ENCODE measurements at places on chromosomes 5 and 9. TPM values are rescaled to one million over a fixed set of nuclear protein-coding genes. Genes with fewer than 3 reads are reported as not detected.

The FOXD4L3 gene
- not detected for polyA plus RNA-seq

The IL11RA gene
- polyA plus RNA-seq: 4.0 TPM

The FAM221B gene
- 0.09 TPM for polyA plus RNA-seq

The SEC16A gene
- 35.7 TPM for polyA plus RNA-seq

The CER1 gene
- 0.73 TPM for polyA plus RNA-seq

The HMMR gene
- polyA plus RNA-seq: 120 TPM

The SPINK7 gene
- not detected for polyA plus RNA-seq

The NOTCH1 gene
- polyA plus RNA-seq: 9.9 TPM

The RASGRF2 gene
- polyA plus RNA-seq: 5.0 TPM

The PCDHAC2 gene
- polyA plus RNA-seq: 1.8 TPM

The BARHL1 gene
- not detected for polyA plus RNA-seq

The VDAC1 gene
- 285 TPM for polyA plus RNA-seq

The PCDHA6 gene
- 2.0 TPM for polyA plus RNA-seq

The PNPLA7 gene
- 0.45 TPM for polyA plus RNA-seq

The PCDHA3 gene
- polyA plus RNA-seq: 1.2 TPM

The RGS7BP gene
- polyA plus RNA-seq: 3.3 TPM

The SLC46A2 gene
- polyA plus RNA-seq: not detected

The GALNT12 gene
- 14.0 TPM for polyA plus RNA-seq

The NUTM2F gene
- polyA plus RNA-seq: not detected

All from GM23338 (cell line).